ENCODE measurements at places on chromosomes 13 and 19.

DNA sequence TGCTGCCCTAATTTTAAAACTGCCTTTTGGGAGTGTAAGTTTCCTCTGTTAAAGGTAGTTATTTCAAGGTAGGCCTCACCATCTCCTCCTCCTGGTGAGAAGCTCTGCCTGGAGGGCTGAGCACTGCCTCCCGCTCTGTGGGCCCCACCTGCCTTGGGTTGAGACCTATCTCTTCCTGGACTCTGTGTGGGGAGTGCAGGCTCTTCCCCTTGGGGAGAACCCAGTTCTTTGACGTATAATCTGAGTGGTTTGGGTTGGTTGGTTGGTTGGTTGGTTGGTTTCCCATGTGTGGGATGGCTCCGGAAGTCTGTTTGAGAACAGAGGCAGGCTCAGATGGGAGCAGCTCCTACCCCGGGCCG is 39.1 kb downstream of the ACTN4 start:
- DNase-seq = no peak

DNA sequence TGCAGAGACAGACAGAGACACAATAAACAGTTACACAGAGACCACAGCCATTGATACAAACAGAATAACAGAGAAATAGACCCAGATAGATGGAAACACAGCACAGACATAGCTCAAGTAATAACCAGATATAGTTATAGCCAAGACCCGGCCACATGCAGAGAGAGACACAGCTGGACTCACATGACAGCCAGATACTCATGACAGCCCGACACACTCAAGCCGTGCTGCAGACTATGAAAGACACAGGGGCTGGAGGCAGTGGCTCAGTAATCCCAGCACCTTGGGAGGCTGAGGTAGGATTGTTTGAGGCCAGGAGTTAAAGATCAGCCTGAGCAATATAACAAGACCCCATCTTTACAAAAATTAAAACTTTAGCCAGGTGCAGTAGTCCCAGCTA is 1.6 kb upstream of the DENND1C start:
- DNase-seq = no peak

GRCh38 chr13:114225610-114226009 is 9.1 kb upstream of the CDC16 start:
- no peak for DNase-seq

GRCh38 chr19:10517760-10518443 is 655 bp upstream of the S1PR5 start:
- no peak for DNase-seq

GRCh38 chr19:55447421-55448174 is 4.5 kb upstream of the SHISA7 start:
- DNase-seq = no peak

DNA sequence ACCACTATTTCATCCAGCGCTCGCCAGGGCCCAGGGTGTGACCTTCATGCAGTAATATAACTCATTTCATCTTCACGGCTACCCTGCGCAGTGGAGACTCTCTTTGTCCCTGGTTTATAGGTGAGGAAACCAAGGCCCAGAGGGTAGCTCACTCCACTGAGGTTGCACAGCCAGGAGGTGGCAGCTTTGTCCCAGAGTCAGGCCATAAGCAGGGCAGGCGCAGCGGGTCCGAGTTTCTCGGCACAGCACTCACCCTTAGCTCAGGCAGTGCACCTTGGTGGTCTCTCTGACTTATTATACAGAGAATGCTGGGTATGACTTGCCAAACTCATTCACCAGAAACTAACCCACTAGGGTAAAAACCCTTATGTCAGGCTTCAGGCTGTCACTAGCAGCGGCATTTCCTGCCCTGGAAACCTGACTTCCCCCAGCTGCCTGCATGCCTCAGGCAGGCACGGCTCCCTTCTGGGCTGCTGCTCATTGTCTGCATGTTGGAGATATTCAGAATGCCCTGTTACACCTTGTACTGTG is 24.5 kb downstream of the PPP5C start:
- DNase-seq = no peak

DNA sequence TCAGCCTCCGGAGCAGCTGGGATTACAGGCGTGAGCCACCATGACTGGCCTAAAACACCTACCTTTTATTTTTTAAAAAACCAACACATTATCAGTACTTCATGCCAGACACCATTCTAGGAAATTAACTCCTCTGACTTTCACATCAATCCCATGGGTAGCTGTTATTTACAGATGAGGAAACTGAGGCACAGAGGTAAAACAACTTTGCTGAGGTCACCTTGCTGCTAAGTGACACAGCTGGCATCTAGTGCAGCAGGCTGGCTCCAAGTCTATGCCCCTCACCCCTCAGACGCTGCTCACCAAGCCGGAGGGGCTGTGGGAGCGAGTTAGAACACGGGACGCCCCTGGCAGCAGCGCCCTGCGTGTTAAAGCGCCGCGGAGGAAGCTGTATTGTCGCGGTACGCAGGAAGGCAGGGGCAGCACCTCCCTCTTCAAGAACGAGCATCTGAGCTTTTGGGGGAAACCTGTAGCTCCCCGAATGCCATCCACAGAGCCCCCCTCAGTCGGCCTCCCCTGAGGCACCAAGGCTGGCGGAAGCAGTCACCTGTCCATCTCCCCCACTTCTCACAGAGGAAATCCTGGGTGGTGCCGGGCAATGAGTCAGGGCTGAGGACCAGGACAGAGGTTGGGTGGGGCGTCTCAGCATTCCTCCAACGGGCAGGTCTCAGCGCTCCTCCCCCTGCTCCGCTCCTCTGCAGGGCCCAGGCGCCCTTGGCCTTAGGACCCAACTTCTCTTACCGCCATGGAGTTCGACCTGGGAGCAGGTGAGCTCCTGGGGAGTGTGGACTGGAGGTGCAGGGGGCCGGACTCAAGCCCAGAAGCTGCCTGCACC is at the start of gene C19orf33:
Gene C19orf33 (plus strand): TSS at position 735 of the 835 bp plus-strand sequence. CDS start 11 bp downstream, at position 746.
- no peak for DNase-seq

DNA sequence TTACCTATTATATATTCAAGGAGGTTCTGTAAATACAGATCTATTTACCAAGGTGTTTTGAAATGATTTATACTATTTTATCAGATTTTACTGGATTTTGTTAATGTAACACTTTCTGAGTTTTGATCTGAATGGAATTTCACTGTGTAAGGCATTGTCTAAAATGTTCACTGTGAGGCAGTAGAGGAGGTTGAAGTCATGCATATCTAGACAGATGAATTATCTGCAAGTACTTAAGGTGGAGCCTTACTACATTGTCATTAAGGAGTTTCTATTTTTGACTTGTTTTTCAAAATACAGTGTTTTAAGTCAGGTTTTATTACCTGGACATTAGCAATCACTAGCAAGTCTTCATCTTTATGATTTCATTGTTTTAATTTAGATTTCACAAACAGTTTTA is 62.1 kb downstream of the TM9SF2 start:
- no peak for DNase-seq

GRCh38 chr13:49563516-49563915 is 21.8 kb downstream of the RCBTB1 start:
- no peak for DNase-seq

DNA sequence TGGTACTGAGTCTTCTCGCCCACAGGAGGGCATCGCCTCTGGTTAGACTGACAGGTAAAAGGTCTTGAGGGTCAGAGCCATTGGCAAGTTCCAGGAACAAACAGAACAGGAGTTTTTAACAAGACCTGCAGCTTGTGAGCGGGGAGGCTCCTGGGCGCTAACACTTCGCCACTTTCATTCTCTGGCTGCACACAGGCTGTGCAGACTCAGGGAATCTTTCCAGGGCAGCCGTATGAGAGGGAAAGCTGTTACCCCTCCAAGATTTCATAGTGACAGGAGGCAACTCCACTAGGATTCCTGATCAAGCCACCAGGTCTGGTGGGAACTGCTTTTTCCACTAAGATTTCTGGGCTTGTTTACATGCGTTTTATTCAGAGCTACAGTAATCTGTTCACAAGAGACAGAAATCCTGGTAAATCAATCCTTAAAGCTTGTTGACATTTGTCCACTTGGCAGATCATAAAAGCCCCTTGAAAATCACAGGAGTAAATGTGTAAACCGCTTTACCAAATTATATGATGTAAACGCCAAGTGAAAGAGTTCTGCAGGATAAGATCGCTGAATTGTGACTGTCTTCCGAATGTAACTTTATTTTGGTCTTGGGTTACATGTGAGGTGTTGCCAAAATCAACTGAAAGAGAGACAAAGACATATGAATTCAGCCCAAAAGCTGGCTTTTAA is 190.6 kb downstream of the MZT1 start:
- DNase-seq = no peak

GRCh38 chr13:98189841-98190505 is 12.9 kb upstream of the RNF113B start:
- no peak for DNase-seq

DNA sequence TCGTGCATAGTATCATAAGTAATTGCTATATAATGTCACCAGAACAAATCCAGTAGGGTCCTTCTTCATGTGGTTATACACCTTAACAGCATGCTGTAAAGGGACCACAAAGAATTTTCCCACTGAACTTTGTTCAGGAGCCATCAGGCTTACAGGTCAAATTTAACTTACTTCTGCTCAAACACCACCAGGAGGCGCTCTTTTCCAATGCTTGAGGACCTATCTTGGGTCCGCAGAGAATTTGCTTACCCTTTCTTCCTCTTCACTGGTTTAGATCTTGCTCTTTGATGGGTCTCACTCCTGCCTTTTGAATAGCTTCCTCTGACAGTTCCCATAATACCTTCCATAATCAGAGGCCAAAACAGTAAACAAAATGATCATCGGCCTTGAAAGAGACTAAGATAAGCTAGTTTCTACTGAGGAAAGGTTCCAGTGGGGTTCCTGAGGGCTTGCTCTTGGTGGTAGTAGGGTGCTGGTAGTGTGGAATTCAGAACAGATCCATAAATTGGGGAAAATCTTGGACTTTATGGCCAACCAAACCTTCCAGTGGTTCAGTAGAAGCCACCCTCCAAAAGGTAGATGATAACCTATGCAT is 37.4 kb downstream of the SCGB2B2 start:
- no peak for DNase-seq

GRCh38 chr13:64130171-64130570 is 2714.5 kb upstream of the PCDH20 start:
- no peak for DNase-seq

GRCh38 chr13:97257800-97258799 is 36.0 kb downstream of the MBNL2 start:
- DNase-seq = no peak

DNA sequence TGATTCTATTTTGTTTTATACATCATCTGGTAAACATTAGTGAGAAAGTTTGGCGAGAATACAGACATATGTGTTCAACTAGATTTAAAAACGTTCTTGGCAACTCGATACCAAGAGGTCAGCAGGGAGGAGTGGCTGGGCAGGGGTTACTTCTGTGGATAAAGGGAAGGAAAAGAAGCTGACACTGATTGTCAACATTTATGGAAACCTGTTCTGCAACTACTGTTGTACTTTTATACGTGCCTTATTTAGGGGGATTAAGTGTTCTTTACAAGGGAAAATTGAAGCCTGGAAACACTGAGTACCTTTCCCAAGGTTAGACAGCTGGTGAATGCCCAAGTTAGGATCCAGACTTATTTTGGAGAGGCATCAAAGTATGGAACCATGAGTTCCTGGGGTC is 65.0 kb downstream of the MTUS2 start:
- DNase-seq = no peak

DNA sequence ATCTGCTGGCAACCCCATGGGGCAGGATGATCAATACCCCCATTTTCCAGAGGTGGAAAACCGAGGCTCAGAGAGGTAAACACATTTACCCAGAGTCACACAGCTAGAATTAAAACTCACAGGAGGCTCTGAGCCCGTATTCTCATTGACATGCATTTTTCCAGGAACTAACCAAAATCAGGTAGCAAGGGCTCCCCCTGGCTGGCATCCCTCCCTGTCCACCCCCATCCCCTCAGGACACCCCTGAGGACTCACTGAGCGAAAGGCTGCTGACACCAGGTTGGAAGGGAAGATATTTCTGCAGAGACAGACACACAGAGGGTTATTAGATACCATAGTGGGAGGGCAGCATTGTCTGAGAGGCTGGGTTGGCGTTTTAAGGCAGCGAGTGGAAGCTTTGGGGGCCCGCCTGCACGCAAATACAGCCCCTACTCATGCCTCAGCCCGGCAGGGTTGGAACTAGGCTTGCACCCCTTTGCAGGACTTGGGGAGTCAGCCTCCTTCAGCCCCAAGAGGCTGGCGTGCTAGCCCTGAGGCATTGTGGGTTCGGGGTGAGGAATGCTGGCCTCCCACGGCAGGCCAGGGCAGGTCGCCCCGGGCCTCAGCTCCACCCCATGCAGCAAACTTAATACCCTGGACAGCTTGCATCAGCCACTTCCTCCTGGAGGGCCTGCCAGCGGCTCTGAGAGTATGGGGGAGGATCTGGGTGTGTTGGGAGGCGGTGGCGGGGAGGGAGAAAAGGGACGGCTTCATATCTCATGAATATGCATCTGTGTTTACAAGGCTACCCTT is 3.9 kb downstream of the SLC1A5 start:
- DNase-seq = no peak

DNA sequence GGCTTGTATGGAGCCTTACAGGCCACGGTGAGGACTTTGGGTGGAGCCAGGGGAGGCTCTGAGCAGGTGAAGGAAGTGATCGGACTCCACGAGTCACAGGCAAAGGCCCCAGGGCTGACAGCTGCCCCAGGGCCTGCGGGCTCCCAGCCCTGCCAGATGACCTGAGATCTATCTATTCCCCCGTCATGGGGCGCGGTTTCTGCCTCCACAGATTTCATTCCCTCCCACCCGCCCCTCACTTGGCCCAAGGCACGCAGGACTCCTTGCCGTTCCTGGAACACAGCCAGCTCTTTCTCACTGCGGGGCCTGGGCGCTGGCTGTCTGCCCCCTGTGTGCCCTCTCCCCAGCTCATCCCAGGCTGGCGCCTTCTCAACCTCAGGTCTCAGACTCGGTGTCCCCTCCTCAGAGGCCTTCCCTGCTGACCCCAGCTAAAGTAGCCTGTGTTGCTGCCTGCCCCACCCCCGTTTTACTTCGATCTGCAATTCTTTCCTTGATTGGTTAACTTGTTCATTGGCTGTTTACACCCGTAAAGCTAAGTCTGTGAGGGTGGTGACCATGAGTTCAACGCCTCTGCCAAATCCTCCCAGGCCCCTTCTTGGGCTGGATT is 13.9 kb upstream of the PAK4 start:
- no peak for DNase-seq

GRCh38 chr19:10187315-10187714 is 7.4 kb downstream of the DNMT1 start:
- DNase-seq = no peak

- no peak for DNase-seq
Measured at GRCh38 chr19:7292352-7292949, 1.8 kb downstream of the INSR start.

GRCh38 chr13:95438297-95438696 is 114.2 kb upstream of the CLDN10 start:
- no peak for DNase-seq

DNA sequence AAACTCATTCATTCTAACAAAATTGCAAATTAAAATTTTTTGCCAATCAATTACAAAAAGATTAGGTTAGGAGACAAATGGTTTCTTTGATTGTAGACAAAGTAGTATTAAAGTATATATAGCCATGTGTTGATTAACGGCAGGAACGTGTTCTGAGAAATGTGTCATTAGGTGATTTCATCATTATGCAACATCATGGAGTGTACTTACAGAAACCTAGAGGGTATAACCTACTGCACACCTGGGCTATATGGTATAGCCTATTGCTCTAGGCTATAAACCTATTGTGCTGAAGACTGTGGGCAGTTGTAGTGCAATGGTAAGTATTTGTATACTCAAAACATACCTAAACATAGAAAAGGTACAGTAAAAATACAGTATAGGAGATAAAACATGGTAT is 906.8 kb upstream of the SPRY2 start:
- DNase-seq = no peak

All from stimulated activated CD8-positive, alpha-beta memory T cell treated with anti-CD3 and anti-CD28 coated beads, Interleukin-7, amount 100 ng/mL, for 1 hour (primary cell).